Esophagus squamous epithelium (tissue), 5 donors: ENCODE measurements at places on chromosomes 7 and 10.

GRCh38 chr7:137816696-137817320 is 30.0 kb downstream of the DGKI start:
- DNase-seq, result no peak

DNA sequence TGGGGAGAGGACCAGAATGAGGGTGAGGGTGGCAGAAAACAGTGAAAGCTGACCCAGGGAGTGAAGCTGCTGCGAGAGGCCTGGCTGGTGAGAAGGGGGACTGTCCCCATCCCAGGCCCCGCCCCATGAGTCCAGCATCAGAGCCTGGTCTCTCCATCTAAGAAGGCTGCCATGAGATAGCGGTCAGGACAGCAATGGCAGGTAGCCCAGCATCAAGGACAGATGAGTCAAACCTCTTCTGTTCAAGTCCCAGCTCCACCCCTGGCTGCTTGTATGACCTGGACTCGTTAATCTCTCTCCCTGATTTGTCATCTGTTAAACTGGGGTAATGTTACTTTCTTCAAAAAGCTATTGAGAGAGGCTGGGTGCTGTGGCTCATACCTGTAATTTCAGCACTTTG is 22.2 kb downstream of the GPNMB start:
- no peak for DNase-seq

GRCh38 chr7:6546498-6547251 is 4.6 kb downstream of the GRID2IP start:
- DNase-seq, result no peak

DNA sequence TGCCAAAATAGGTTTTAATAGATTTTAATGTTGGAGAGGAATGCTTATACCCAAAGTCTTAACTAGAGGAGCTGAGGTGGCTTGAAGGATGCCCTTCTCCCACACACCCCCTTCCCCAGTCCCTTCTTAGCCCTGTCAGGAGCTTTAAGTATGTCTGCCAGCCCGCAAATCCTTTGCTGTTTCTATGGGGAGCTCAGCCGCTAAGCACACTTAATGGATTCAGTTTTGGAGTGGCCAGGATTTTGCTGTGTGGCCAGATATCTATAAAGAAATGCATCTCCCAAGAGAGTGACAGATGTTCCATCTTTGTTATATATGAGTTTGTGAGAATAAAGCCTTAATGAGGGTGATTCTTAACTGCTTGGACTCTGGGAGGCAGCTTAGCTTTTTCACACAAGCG is 152.9 kb upstream of the ZNF32 start:
- DNase-seq, result no peak

GRCh38 chr7:94177441-94177840 is 173.3 kb upstream of the BET1 start:
- DNase-seq, result no peak

DNA sequence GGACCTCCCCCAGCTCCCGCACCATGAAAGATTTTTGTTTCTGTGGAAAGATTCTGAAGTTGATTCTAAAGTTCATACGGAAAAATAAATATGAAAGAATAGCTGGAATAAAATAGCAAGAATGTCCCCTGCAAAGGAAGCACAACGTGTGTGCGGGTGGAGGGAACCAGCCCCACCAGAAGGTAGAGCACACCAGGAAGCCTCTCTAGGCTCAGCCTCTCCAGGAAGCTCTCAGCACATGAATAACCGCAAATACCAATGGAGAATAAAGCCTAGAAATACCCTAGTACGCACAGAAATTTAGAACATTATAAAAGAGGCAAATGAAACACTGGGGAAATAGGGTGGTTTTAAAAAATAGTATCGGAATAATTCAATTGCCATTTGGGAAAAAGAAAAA is 24.6 kb upstream of the FAM170B start:
- no peak for DNase-seq

DNA sequence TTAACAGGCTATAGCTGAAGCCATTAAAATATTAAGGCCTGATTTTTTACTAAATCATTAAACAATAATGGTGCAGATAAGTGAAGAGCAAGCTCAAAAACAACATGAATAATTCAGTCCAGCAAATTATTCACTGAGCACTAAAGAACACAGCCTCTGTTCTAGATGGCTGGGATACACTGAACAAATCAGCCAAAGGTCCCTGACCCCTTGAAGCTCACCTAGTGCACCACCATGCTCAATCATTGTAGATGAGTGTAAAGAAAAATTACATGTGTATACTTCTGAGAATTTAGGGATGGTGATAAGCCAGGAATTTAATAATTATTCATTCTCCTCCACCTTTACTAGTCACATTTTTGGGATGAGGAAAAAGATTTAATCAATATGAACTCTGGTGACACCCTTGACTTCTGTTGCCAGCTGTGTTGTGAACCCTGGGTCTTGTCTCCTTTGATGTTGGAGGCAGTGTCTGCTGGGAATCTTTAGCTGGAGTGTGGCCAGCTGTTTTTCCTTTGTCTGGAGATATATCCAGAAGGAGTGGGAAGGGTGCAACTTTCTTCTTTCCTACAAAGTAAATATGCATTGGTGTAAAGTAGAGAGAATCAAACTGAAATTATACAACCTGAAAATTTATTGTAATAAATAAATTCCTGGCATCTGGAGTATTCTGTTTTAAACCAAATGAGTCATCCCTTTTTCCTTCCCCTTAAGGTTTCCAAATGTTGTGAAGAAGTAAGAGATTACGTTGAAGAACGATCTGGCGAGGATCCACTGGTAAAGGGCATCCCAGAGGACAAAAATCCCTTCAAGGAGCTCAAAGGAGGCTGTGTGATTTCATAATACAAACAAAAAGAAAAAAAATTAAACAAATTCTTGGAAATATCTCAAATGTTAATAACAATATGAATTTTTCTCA is 4.0 kb downstream of the GNGT1 start:
- no peak for DNase-seq

GRCh38 chr10:73997461-73997786 is 492 bp upstream of the VCL start:
- no peak for DNase-seq
